ENCODE measurements at places on chromosomes 7 and 10.

DNA sequence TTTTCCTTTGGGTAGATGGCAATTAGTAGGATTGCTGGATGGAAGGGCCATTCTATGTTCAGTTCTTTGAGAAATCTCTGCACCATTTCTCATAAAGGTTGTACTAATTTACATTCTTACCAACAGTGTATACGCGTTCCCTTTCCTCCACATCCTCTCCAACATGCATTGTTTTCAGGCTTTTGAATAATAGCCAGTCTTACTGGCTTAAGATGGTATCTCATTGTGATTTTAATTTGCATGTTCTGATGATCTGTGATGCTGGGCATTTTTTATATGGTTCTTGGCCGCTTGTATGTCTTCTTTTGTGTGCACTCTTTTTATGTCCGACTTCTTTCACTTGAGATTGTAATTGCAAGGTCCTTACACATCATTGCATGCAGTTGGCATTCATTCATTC is 11.7 kb downstream of the CLIP2 start:
- DNase-seq = no peak

GRCh38 chr10:123879606-123880257 is 11.9 kb downstream of the CPXM2 start:
- DNase-seq = no peak

GRCh38 chr7:26639111-26639510 is 225.3 kb downstream of the SKAP2 start:
- no peak for DNase-seq

GRCh38 chr7:114930829-114931655 is 9.1 kb downstream of the MDFIC start:
- no peak for DNase-seq

- no peak for DNase-seq
Observed at GRCh38 chr7:48390388-48391327, 219.4 kb downstream of the ABCA13 start.

GRCh38 chr10:100793055-100793454 is 47.7 kb downstream of the PAX2 start:
- no peak for DNase-seq

DNA sequence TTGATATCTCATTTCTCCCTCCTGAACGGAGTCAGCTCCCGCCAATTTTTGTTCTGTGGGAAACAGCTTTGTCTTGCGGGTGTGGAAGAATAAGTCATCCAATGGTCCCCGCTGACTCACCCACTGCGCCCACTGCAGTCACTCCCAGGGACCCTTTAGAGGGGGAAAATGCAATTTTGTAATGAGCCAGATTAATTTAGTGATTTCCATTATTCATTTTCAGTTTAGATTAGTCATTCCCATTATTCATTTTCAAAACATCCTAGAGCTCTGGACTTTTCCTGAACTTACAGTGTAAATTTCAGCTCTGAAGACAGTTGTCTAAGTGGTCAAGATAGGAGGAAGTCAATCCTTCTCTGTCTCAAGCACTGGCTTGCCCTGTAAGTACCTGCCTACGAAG is 154.9 kb upstream of the TMEM72 start:
- DNase-seq = no peak

- no peak for DNase-seq
Observed at GRCh38 chr7:51335057-51335456, 18.4 kb upstream of the COBL start.

GRCh38 chr10:80154978-80155695 is 22.6 kb downstream of the PLAC9 start:
- no peak for DNase-seq

DNA sequence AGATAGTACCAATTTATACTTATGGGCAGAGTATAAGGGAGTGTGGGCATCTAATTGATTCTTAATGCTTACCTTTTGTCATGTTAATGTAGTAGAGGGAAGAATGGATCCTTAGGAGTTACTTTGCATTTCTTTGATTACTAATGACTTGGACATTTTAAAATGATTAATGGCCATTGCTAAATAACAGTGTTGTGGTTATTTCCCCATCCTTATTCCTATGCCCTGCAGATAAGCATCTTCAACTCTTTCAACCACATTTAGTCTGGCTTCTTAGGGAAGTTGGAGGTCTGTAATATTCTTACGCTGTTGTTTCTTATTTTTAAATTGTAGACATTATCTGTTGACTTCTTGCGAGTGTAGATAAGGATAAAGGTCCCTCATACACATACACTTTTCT is 37.2 kb downstream of the KAT6B start:
- no peak for DNase-seq

DNA sequence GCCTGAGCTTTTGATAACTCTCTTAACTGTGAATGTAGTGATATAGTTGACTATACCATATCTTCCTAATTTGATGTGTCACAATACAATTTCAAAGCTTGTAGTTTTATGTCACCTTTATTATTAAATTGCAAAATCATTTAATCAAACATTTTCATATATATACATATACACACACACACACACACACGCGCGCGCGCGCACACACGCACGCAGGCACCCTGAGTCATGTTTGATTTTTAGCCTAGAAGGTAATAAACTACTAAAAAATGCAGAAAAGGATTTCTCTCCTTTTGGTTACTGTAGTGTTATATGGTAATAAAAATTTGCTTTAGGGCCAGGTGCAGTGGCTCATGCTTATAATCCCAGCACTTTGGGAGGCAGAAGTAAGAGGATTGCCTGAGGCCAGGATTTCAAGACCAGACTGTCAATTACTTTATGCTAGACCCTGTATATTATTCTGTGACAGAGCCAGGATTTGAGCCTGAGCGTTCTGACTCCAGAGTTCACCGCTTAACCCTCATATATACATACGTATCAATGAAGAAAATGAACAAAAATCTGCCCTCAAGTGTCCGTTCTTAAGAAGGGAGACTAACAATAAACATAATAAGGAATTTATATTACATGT is 89.6 kb downstream of the PODXL start:
- DNase-seq = no peak

DNA sequence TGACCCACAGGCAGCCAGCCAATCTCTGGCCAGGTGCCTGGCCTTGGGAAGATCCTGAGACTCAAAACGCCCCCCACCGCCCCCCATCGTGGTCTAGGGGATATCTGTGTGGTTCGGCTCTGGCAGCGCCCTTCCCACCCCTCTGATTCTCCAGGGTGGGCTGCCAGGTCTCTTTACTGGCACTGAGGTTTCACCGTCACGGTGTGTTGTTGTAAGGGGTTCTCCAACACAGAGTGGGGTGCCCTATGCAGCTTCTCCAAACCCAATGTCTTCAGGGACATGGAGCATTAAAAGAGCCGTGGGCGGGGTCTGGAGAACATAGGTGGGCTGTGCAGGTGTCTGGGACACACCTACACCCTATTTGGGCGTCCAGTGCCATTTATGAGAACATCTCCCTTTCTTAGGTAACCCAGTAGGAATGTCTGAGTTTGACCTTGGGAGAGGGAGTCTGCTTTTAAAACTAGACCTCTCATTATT is 1.5 kb downstream of the MAFK start:
- DNase-seq = no peak

DNA sequence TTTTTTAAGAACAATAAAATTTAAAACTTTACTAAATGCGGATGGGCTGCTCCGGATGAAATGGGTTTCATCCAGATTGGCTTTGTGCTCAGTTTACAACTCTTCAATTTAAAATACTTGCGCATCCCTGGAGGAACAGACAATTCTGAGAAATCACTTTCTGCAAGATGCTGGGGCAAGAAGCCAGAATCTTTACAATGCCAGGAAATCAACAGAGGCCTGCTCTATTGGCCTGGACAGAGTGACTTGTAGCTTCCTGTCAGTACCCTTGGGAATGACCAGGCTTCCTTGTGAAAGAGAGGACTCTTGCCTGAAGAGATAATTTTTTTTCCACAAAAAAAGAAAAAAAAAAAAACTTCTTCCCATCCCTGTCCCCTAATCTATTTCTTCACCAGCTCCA is 3.9 kb upstream of the FAM13C start:
- no peak for DNase-seq

GRCh38 chr7:51080216-51080615 is 236.4 kb downstream of the COBL start:
- DNase-seq = no peak

- DNase-seq = no peak
Observed at GRCh38 chr10:97916586-97916985, 66.9 kb downstream of the GOLGA7B start.

GRCh38 chr10:94363251-94363565 is 469 bp upstream of the NOC3L start:
- no peak for DNase-seq

DNA sequence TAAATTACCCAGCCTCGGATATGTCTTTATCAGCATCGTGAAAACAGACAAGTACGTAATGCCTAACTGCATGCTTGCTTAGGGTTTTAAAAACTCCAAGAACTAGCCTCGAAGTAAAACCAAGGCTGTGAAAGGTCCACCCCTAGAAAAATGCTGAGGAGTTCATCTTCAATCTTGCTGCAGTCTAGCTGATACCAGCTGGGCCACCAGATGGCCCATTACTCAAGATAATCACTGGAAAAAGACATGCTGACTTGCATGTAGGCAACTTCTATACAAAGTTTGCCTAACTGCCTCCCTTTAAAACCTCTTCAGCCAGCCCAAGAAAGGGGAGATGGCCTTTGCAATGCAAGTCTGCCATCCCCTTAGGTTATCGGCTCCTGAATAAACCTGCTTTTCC is 614.1 kb downstream of the GALNT17 start:
- DNase-seq = no peak

DNA sequence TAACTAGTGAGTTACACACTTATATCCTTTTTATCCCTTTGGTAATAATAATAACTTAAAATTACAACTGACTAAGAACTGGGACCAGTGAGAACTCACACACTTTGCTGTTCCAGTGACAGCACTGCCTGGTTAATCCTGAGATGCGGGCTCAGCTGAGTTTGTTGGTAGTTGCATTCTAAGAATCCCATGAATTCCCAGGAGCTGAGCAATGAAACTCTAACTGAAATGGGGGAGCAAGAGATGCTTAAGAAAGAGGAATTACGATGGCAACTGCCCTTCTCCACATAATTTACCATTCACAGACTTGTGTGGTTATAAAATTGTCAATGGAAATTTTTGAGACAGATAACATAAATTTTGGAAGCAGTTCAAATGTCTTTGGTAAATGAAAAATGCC is 659.4 kb downstream of the MAGI2 start:
- no peak for DNase-seq

DNA sequence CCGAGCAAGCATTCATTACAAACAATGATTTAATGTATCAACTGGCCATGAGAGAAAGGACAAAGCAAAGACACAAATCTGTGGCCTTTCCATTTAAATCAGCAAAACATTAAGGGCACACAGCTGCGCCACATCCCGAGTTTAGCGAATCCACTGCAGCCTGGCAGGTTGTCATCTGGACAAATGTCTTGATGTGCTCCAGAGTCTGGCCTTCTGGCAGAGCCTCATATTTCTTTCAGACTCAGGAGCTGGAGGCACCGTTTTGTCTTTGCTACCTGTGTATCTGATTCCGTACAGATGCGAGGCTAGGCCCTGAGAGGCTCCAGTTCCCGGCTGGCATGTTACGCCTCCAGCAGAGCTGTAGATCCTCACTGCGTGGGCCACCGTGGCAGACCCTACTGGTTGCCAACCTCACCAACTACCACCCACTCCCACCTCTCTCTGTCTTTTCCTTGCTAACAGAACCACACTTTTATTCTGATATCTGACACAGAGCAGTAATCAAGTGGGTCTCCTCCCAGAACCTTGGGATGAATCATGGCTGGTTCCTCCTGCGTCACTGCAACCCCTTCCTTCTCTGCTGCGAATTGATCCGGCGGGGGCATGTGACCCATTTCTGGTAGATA is 40.9 kb upstream of the EFCAB10 start:
- DNase-seq = no peak

DNA sequence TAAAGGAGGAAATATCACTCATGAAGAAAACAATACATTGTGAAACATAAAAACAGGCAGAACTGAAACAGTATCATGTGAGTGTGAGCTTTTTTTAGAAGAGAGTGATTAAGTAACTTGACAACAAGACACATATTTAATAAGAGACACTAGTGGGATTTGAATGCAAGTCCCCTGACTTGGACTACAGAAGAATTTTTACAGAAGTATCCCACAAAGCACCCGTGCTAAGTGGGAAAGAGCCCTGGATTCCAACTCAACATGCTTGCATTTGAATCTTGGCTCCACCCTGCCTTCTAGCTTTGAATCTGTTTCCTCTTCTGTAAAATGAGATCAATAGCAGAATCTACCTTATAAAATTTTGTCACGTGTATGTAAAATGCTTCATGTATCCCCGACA is 166.2 kb downstream of the ZNF365 start:
- no peak for DNase-seq

DNA sequence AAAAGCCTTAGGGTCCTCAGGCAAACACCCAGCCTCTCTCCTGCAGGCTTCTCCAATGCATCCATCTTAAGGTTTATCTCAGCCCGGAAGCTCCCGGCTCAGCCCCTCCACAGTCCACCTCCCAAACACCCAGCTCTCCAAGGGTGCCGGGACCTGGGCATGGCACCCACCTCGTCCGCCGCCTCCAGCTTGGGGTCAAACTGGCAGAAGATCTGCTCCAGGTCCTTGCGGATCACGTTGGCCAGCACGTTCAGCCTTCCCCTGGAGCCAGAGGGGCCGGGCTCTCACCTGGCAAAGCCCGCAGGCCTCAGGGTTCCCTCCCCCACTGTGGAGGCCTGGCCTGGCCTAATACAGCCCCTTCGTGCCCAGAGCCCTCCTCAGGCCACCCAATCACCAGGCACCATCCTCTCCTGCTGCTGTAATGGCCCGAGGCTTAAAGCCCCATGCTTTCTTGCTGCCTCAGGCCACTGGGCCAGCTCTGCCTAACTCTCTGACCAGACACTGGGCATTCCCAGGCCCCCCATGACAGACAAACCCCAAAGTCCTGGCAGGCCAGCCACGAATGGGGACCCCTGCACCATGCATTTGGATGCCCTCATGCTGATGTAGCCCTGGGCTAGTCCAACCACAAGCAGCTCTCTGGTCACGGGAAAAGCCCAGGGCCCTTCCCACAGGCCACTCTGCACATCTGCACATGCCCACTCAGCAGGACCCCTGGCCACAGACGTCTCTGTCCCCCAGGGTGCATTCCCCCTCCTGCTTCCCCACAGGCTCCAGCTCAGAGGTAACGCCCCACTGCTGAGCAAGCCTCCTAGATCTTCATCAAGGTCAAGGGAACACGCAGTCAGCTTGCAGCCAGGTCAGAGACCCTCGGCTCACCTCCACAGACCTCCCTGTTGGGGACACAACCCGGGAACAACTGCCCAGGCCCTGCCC is 12.3 kb downstream of the OGDHL start:
- no peak for DNase-seq
